ENCODE measurements at places on chromosomes 4 and X.

DNA sequence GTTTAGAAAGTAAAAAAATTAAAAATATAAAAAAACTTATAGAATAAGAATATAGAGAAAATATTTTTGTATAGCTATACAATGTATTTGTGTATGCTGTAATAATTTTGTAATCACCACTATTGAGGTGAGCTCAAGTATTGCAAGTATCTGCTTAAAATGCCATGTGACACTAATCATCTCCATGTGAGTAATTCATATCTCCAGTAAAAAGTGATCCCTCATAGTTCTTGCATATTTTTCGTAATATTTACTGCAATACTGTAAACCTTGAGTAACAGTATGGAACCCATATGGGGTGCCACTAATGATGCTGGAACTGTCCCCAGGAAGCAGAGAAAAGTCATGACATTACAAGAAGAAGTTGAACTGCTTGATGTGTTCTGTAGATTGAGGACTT lies 43.2 kb upstream of the HUWE1 start:
- ATAC-seq, result no peak

DNA sequence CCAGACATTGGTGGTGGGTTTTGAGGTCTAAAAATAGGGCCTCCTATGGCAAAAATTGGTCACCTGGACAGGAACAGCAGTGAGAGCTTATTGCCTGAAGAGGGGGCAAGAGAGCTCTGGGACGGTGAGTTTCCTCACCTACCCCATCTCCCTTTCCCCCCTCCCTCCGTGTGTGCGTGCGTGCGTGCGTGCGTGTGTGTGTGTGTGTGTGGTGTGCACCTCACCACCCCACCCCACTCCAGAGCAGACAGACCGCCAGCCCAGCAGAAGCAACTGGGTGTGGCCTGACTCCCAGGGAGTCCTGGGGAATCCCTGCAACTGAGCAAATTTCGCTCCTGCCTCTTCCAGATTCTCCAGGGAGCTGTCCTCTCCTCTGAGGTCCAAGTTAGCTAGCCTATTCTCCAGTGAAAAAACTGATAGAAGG lies 44.7 kb downstream of the PRPS1 start:
- peak; percentile 63 for ATAC-seq

DNA sequence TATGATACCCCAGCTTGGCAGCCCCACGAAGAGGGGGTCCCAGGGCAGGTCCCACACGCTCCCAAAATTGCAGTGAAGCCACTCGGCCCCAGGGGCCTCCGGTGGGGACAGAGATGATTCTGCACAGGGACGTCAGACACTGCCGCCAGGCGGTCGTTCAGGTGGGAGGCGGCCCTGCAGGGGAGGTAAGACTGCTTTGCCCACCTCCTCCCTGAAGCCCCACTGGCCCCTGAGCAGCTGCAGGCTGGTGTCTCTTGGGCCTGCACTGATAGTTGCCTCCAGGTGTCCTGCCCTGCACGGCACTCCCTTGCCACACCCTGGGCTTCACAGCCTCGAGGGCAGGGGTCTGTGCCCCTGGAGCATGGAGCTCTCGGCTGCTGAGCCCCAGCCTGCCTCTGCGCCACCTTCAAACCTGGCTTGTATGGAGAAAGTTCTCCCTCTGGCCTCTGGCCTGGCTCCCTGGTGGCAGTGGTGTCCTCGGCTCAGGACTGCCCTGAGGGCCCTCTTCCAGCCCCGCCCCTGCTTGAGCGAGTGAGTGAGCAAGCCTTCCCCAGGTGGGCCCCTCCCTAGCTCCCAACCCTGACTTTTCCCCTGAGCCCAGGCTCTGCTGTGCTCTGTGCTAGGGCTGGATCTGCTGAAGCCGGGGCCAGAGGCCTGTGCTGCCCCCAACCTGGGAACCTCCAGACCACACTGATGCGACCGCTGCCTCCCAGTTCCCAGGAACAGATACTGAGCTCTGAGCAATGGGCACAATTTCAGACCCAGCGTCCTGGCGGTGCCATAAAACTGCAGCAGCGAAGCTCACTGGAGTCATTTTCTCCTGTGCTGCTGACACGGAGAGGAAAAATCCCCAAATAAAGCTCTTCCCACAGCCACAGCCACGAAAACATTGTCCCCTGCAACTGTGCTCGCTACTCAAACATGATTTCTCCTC lies 16.1 kb downstream of the ADRA2C start:
- ATAC-seq, result no peak

DNA sequence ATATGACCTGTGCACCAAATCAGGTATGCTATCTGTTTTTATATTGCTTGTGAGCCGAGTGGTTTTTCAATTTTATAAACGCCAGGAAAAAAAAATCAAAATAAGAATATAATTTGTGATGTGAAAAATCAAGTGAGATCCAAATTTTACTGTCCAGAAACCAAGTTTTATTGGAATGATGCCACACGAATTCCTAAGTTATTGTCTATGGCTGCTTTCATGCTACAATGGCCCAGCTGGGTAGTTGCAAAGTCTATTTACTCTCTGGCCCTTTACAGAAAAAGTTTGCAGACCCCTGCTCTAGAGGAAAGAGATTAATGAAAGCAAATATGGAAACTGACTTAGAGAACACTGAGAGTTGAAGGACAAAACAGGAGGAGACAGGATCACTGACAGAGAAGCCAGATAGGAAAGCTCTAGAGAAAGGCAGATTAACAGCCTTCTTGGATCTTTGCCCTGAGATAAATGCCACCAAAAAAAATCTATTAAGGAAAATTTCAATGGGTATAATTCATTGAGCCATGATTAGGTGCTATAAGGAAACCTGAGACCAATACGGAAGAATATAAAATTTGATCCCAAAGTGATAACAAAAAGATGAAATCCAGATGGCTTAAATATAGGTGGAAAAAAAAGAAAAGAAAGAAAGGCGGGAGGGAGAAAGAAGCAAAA lies 29.8 kb downstream of the PRSS12 start:
- ATAC-seq, result peak; percentile 16

DNA sequence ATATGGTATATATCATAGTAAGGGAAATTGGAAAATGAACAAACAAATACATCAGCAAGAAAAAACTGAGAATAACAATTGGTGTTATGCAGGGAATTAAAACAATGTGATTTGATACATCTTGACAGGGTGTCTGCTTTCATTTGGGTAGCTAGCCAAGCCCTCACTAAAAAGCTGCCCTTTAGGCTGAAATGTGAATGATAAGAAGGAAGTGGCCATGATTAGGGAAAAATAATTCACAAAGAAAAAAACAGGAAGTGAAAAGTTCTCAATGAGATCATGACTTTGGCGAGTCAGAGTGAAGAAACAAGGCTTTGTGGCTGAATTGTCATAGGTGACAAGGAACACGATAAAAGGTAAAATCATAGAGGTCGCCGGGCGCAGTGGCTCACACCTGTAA lies 675.8 kb upstream of the SLIT2 start:
- ATAC-seq, result no peak

DNA sequence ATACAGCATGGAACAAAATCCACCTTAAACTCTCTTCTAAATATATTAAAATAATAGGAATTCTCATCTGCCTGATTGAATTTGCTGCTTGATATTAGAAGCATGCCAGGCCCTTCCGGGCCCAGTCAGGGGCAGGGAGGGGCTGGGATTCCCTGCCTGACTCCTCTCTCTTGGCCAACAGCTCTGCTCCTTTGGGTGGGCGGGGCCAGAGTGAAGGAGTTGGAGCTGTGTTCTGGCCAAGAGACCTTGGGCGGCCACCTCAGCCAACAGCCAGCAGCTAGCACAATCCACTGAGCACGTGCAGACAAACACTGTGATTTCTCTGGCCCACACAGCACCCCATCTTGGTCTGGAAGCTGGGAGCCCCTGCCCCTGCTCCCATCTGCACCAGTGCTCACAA lies 140.3 kb downstream of the PJA1 start:
- ATAC-seq, result peak; percentile 95
